Naive thymus-derived CD8-positive, alpha-beta T cell (primary cell): ENCODE measurements at places on chromosomes 5 and 9. TPM values are rescaled to one million over a fixed set of nuclear protein-coding genes. Genes with fewer than 3 reads are reported as not detected.
A peak's percentile ranks its signal among the peaks of the same experiment; 100 is the strongest.

GRCh38 chr5:122581629-122582028, 193.3 kb upstream of the SNX2 start:
- H3K4me1 ChIP-seq = no peaks in the 10 kb centered on the region
- peaks cover 3% of the 10 kb centered on the region for H3K27me3 ChIP-seq
- H3K4me3 ChIP-seq = no peak overlapping the region
- H3K36me3 ChIP-seq = no peaks in the 10 kb centered on the region

DNA sequence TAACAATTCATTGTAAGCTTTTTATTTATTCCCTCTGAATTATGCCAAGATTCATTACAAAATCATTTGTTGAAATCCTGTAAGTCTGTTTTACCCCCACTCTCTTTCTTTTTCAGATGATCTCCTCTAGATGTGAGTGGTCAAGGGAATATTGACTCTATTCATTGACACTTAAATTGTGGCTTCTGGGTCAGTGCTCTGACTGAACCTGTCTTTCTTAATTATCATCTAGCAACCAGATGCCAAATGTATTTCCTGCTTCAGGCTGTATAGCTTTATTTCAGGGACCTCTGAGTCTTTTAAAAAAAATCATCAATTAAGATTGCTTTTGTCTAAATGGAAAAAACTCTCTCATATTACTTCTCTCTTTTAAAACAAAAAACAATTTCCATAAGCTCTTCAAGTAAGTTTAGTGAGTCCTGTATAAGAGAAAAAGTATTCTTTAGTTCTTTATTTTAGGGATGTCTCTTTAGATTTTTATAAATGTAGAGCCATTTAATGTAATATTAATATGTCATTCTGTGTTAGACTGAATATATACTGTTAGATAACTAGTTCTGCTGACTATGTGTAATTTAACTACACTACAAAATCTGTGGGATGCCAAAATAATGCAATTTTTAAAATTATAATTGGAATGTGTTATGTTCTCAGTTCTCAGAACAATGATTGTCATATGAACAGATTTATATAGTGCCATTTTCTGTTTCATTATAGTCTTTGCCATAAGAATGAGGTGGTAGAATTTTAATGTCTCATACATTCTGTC, 645.8 kb upstream of the EDIL3 start:
- no peaks in the 10 kb centered on the region for H3K4me1 ChIP-seq
- H3K4me3 ChIP-seq = no peak overlapping the region
- H3K27me3 ChIP-seq = no peaks in the 10 kb centered on the region
- no peaks in the 10 kb centered on the region for H3K36me3 ChIP-seq
- H3K27ac ChIP-seq = no peak overlapping the region
- DNase-seq = no peak

- H3K4me3 ChIP-seq = peak overlapping the region; percentile 22
- DNase-seq = no peak
- H3K27me3 ChIP-seq = no peaks in the 10 kb centered on the region
- peaks cover 98% of the 10 kb centered on the region for H3K4me1 ChIP-seq
- peak overlapping the region; percentile 98 for H3K27ac ChIP-seq
- no peaks in the 10 kb centered on the region for H3K36me3 ChIP-seq
Observed at GRCh38 chr9:113515862-113516261, 52.3 kb downstream of the RGS3 start.

- H3K4me1 ChIP-seq = peaks cover 44% of the 10 kb centered on the region
- H3K36me3 ChIP-seq = no peaks in the 10 kb centered on the region
- no peaks in the 10 kb centered on the region for H3K27me3 ChIP-seq
- peak within 1 kb of the TSS; percentile 87 for H3K27ac ChIP-seq
- H3K4me3 ChIP-seq = peak within 1 kb of the TSS; percentile 93
- peak; percentile 40 for DNase-seq
Observed at GRCh38 chr5:95620030-95620869, at the start of gene GPR150. GPR150 (plus strand) TSS chr5:95620087; CDS start chr5:95620276, 189 bp downstream.

DNA sequence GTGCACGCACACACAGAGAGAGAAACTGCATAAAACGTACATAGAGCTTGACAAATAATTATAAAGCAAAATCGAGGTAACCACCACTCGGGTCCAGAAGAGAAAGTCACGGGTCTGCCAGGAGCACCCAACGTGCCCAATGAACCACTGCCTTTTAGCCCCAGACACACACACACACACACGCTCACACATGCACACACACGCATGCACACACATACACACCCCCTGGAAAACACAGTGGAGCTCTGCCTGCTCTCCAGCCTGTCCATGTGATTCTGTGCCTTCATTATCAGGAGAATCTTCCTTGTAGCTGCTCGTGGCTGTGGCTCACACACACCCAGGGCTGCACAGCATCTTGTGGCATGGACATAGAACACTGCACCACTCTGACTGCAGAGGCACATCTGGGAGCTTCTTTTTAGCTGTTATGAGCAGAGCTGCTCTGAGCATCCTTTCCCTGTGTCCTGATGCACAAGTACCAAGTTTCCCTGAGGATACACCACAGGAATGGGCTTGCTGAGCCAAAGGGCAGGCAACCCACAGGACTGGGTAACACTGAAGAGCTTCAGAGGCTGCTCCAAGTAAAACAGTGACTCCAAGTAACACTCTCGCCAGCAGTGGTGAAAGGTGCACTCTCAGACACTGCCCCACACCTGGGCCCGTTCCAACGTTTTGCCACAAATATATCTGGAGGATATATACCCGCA, 58.9 kb downstream of the CAMSAP1 start:
- H3K27me3 ChIP-seq = no peaks in the 10 kb centered on the region
- H3K4me3 ChIP-seq = no peak overlapping the region
- no peak overlapping the region for H3K27ac ChIP-seq
- DNase-seq = no peak
- H3K4me1 ChIP-seq = peaks cover 11% of the 10 kb centered on the region

- no peak overlapping the region for H3K27ac ChIP-seq
- H3K27me3 ChIP-seq = peaks cover 8% of the 10 kb centered on the region
- no peaks in the 10 kb centered on the region for H3K36me3 ChIP-seq
- H3K4me1 ChIP-seq = no peaks in the 10 kb centered on the region
- no peak for DNase-seq
Observed at GRCh38 chr5:136066661-136067271, 38.0 kb downstream of the TGFBI start.

- no peaks in the 10 kb centered on the region for H3K4me1 ChIP-seq
- H3K27me3 ChIP-seq = no peaks in the 10 kb centered on the region
- H3K27ac ChIP-seq = no peak overlapping the region
- no peak for DNase-seq
Observed at GRCh38 chr9:26551971-26552370, 340.6 kb downstream of the CAAP1 start.

GRCh38 chr9:96782235-96782634, 4.3 kb upstream of the ZNF510 start:
- peaks cover 10% of the 10 kb centered on the region for H3K4me1 ChIP-seq
- H3K36me3 ChIP-seq = peaks cover 9% of the 10 kb centered on the region
- peaks cover 1% of the 10 kb centered on the region for H3K27me3 ChIP-seq
- DNase-seq = no peak

- H3K4me3 ChIP-seq = no peak overlapping the region
- peaks cover 7% of the 10 kb centered on the region for H3K4me1 ChIP-seq
- H3K27me3 ChIP-seq = no peaks in the 10 kb centered on the region
- H3K27ac ChIP-seq = peak overlapping the region; percentile 34
- peaks cover 58% of the 10 kb centered on the region for H3K36me3 ChIP-seq
- DNase-seq = no peak
Observed at GRCh38 chr9:5718296-5719032, 89.6 kb downstream of the RIC1 start.

GRCh38 chr5:73946278-73946677, 320.3 kb downstream of the ARHGEF28 start:
- no peak overlapping the region for H3K27ac ChIP-seq
- no peak overlapping the region for H3K4me3 ChIP-seq
- H3K4me1 ChIP-seq = no peaks in the 10 kb centered on the region
- peaks cover 2% of the 10 kb centered on the region for H3K27me3 ChIP-seq
- DNase-seq = no peak
- H3K36me3 ChIP-seq = no peaks in the 10 kb centered on the region

DNA sequence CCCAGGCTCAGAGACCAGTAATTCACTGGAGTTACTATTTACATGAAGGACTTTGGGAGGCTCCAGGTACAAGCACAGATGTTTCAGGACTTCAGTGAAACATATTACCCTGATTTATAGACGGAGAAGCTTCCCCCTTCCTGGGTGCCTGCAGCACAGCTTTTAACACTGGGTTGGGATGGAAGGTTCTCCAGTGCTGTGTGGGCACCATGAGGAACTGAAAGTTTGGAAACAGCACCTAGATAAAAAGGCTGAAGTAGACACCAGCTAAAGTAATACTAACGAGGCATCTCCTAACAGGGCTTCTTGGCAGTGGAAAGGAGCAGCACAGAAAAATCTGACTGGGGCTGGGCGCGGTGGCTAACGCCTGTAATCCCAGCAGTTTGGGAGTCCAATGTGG, 70.7 kb downstream of the GCNT1 start:
- no peaks in the 10 kb centered on the region for H3K36me3 ChIP-seq
- H3K4me1 ChIP-seq = peaks cover 4% of the 10 kb centered on the region
- no peak for DNase-seq
- H3K27me3 ChIP-seq = no peaks in the 10 kb centered on the region

DNA sequence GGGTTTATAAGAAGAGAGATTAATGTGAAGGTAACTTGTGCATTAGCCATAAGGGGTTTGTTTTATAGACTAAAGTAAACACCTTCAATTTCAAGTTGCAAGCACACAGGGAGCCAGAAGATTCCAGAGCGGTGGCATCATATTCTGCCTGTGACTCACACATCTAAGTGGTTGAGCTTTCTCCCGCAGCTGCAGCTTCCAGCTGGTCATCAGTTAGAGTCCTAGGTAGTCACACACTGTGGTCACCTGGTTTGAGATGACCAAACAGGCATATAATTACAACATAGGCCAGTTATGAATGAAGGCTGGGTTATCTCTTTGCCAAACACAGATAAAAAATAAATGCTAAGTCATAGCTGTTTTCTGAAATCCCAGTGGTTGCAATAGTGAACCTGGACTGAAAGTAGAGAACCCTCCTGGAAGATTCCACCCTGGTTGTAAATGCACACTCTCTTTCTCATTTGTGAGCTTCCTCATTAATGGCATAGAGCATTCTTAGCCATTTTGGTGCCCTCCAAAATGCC, 171.3 kb downstream of the GDNF start:
- H3K4me1 ChIP-seq = peaks cover 33% of the 10 kb centered on the region
- no peak for DNase-seq
- no peak overlapping the region for H3K4me3 ChIP-seq
- H3K27me3 ChIP-seq = no peaks in the 10 kb centered on the region
- peaks cover 15% of the 10 kb centered on the region for H3K36me3 ChIP-seq

DNA sequence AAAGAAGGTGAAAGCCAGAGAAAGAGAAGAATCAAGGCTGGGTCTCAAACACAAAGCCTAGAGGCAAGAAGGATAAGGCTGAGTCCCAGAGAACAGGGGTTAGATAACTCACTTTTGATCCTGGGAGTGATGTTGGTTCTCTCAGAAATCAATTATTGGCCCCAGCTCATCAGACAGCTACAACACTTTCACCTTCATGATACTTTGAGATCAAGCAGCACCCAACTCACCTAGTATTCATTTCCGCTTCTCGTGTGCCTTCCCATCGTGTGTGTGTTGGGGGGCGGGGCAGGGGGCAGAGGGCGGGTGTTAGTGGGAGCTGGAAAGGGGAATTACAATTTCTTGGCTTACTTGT, 92.2 kb upstream of the RAD23B start:
- H3K36me3 ChIP-seq = no peaks in the 10 kb centered on the region
- no peaks in the 10 kb centered on the region for H3K4me1 ChIP-seq
- DNase-seq = no peak
- no peak overlapping the region for H3K27ac ChIP-seq
- no peak overlapping the region for H3K4me3 ChIP-seq

GRCh38 chr5:153983885-153984284, 54.8 kb downstream of the FAM114A2 start:
- no peak overlapping the region for H3K27ac ChIP-seq
- H3K36me3 ChIP-seq = no peaks in the 10 kb centered on the region

- H3K4me3 ChIP-seq = no peak overlapping the region
- no peak for DNase-seq
Observed at GRCh38 chr9:91913986-91914385, 36.0 kb downstream of the ROR2 start.

GRCh38 chr5:165574100-165574499, 2068.7 kb downstream of the MAT2B start:
- no peak overlapping the region for H3K4me3 ChIP-seq
- no peak for DNase-seq
- no peaks in the 10 kb centered on the region for H3K27me3 ChIP-seq

DNA sequence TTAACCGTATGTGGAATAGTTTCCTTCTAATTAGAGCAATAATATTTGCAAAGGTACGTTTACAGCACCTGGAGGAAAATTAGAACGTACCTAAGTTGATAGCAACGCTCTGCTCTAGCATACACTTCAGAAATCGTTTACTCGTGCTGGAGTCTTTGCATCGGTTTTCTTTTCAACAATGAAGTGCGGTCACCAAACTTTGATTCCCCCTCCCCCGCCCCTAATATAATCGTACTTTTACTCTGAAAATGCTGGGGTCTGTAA, 506 bp downstream of the ADAMTS19 start:
- no peak overlapping the region for H3K27ac ChIP-seq
- H3K4me1 ChIP-seq = peaks cover 9% of the 10 kb centered on the region
- no peak for DNase-seq

DNA sequence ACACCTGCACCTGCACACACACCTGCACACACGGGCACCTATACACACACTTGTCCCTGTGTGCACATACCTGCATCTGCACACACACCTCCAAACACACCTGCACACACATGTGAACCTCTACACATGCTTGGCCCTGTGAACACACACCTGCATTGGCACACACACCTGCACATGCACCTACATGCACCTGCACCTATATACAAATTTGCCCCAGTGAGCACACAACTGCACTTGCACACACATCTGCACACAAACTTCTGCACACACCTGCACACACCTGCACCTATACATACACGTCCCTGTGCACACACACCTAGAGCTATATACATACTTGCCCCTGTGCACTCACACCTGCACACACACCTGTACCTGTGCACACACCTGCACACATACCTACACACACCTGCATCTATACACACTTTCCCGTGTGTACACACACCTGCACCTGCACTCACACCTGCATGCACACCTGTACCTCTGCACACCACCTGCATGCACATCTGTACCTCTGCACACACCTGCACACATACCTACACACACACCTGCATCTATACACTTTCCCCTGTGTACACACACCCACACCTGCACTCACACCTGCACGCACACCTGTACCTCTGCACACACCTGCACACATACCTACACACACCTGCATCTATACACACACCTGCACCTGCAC, 21.5 kb upstream of the LPCAT1 start:
- peaks cover 8% of the 10 kb centered on the region for H3K4me1 ChIP-seq
- H3K27me3 ChIP-seq = peaks cover 1% of the 10 kb centered on the region
- no peak for DNase-seq

GRCh38 chr5:153619771-153620170, 129.3 kb downstream of the GRIA1 start:
- no peak for DNase-seq
- no peaks in the 10 kb centered on the region for H3K36me3 ChIP-seq
- no peaks in the 10 kb centered on the region for H3K4me1 ChIP-seq
- H3K4me3 ChIP-seq = no peak overlapping the region
- peaks cover 20% of the 10 kb centered on the region for H3K27me3 ChIP-seq

The FBLL1 gene
- not detected for polyA plus RNA-seq

The TNC gene
- not detected for polyA plus RNA-seq

The FIBCD1 gene
- polyA plus RNA-seq = not detected

The FGD3 gene
- polyA plus RNA-seq = 103 TPM
